Hematopoietic multipotent progenitor cell treated with erythropoietin and hydrocortisone succinate and interleukin-3 and kit ligand, for 8 days (in vitro differentiated cells): ENCODE measurements at places on chromosomes 1 and 21.

DNA sequence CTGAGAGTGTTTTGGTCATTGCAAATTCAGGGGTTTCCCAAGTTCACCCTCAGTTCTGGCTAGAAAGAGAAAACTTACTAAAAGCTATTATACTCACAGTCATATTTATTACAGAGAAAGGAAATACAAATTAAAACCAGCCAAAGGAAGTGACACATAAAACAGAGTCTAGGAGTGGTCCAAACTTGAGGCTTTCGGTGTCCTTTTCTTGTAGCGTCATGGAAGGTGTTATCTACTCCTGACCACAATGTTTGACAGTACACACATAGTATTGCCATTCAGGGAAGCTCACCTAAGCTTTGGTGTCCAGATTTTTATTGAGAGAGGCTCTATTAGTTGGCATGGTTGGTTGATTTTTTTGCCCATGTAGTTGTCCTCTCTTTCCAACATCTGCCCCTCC lies 59.0 kb downstream of the SLC35A3 start:
- no peak for DNase-seq

- DNase-seq = no peak
These were observed 30.7 kb downstream of the SYT2 start for GRCh38 chr1:202679406-202680177.

DNA sequence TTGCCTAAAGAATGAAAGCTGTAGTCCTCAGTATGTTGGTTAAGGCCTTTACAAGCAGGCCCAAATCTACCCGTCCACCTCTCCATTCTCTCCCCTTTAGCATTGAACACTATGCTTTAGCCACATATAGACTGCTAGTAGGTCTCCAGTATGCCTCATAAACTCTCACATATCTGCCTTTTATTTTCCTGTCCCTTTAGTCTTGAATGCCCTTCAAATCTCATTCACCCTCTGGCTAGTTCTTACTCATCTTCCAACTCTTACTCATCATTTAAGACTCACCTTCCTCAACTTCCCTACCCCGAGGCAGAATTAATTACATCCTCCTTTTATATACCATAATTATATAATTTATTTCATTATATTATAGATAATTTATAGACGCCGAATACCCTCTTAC lies 78.7 kb upstream of the TSPAN2 start:
- no peak for DNase-seq

- no peak for DNase-seq
These were observed 139.6 kb downstream of the FOXD2 start for GRCh38 chr1:47577303-47578025.

- DNase-seq = no peak
These were observed at the start of gene VCAM1 for GRCh38 chr1:100719490-100719889. Gene VCAM1 (plus strand): TSS chr1:100719742. CDS start chr1:100719861, 119 bp downstream.

DNA sequence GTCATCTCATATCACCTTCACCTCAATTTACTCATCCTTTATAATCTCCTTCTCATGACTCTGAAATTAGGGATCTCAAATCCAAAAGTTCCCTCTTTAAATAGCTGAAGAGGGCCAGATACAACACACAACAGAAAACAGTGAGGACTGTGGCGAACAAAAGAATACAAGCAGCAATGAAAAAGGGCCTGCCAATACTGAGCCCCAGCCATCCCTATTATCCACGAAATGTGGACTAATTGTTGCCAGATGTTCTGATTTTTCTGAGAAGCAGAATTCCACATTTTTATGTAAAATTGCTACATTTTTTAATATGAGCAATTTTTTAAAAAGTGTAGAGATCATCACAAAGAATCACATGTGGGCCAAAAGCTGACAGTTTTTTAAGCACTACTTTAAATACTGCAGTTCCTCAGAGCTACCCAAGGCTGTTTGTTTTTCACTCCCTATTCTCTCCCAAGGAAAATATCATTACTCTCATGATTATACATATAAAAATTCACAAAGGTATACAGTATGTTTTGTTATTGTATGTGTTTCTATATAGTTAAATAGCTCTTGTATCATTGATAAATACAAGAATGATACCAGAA lies 90.0 kb downstream of the ASH1L start:
- DNase-seq = no peak

DNA sequence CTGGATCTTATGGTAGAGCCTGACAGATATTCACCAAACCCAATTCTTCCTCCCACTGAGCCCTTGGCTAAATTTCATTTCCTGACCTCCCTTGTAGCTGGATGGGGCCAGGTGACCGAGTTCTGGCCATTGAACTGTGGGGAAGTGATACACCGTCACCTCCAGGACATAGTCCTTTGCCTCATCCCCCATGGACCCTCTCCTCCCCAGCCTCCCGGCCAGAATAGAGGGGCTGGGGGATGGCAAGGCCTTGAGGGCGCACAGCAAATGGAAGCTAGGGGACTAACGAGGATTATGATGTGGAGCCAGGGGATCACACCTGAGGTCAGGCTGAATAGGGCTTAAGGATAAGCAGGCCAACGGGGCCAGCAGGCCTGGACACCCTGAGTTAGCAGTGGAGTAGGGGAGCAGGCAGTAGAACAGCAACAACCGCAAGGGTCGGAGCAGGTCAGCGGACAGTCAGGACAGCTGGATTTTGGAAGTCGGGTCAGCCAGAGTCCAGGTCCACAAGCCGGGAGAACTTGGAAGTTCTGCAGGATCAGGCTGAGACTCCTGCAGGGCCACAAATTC lies 15.0 kb downstream of the BATF3 start:
- no peak for DNase-seq

DNA sequence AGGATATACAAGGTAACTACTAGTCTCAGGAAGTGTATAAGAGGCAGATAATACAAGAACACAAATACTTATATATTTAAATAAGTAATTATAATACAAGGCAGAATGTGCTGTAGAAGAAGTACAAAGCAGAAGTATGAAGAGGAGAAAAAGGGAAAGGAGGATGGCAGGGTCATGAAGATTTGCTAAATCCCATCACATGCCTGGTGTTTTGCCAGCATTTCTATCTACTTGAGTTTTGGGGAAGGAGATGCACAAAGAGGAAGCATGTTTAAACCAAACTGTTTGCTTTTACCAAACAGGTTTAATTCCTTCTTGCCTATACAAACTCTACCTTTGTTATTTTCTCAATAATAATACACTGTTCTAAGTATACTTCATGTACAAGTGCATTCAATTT lies 60.9 kb upstream of the PODN start:
- no peak for DNase-seq

GRCh38 chr1:235270625-235271024 lies 57.4 kb downstream of the ARID4B start:
- peak; percentile 37 for DNase-seq

GRCh38 chr1:94101613-94102525 lies 19.1 kb downstream of the ABCA4 start:
- DNase-seq = no peak

DNA sequence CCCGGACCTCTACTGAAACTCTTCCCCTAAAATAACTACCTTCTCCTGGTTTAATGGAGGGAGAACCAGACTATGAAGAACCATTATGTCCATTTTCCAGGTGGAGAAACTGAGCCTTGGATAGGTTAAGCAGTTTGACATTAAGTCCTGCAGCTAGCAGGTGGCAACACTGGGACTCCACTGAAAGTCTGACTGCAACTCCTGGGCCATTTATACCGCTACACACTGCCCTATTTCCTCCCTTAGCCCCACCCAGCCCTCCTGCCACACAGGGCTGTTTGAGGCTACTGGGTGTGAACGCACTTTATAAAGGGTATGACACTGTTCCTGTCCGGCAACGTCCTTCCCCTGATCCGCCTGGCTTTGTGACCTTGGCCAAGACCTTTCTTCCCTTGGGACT lies 511 bp upstream of the INPP5B start:
- DNase-seq = peak; percentile 39

DNA sequence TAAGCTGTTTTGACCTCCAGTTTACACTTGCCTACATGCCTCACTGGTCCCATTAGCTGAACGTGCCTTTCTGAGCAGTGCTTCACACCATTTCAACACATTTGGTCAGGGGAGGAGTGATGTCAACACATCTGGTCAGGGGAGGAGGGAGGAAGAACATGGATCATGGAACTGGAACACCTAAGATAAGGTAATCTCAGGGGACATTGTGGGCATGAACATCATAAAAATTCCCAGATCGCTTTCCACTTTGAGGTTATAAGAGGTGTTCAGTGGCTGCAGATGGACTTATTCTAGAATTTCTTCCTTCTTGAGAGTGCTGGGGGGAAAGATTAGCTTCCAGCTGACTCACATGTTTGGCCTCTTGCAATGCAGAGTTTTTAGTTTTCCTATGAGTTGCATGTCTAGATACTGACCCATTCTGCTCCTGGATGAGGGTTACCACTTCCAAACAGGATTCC lies 2.0 kb downstream of the QSOX1 start:
- no peak for DNase-seq

- no peak for DNase-seq
These were observed 38.8 kb downstream of the VPS45 start for GRCh38 chr1:150106341-150106740.

DNA sequence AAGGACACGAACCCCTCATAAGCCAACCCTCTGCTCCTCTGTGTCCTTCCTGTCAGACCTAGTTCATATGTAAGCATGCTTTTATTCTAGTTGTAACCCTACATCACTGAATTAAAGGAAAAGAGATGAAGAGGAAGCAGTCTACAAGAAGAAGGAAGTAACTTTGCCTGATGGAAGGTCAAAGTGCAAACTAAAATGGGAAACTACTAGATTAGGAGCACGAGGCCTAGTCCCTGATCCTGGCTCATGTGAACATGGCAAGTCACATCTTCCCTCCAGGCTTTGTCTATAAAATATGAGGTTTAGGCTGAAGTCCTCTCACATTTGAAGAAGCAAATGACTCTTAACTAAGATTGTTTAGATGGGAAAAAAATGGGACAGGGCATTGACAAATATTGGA lies 13.2 kb downstream of the ZMYND12 start:
- DNase-seq = no peak

- DNase-seq = no peak
These were observed 134.8 kb downstream of the FGGY start for GRCh38 chr1:59431566-59432294.

DNA sequence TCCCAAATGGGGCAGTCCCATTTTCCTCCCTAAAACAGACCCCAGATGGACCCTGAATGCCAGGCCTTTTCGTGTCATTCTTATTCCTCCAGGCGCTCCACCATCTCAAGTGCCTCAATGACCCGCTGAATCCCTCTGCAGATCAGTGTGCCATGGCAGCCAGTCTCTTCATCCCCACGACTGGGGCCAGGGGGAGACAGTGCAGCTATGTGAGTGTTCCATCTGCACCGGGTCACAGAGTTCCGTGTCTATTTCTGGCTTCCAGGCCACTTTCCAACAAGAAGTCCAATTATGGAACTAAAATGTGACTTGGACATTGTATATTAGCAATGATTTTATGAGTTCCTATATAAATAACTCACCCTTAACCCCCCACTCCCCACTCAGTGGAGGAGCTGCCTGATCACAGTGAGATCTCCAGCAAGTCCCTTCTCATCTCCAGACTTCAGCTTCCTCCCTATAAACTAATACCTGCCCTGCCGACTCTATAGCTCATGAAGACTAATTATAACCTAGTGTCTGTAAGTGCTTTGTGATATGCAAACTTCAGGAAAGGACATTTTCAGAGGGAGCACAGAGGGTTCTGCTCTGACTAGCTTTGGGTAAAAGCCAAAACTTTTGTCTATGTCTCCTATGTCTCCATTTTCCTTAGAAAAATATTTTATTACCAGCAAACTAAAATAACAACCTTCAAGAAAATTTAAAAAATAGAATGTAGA lies 56.3 kb upstream of the NFASC start:
- DNase-seq = no peak

GRCh38 chr1:182723200-182723599 lies 38.8 kb upstream of the RGS8 start:
- no peak for DNase-seq

- DNase-seq = no peak
These were observed 36.0 kb downstream of the UBE4B start for GRCh38 chr1:10068605-10069294.

DNA sequence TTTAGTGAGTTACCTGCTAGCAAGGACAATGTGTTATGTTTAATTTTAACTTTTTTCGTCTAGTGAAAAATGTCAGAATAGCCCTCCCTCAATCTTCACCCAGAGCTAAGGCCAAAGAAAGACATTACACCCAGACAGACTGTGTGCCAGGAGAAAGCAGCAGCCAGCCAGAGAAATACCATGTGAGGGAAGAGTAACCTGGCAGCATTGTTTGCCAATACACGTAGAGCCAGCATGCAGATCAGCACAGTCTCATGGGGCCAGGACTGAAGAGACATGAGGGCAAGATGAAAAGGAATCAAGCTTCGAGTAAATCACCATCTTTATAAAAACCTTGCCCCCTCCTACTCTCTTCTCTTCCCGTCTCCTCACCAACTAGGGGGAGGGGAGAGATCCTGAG lies 88.5 kb upstream of the ADAR start:
- DNase-seq = no peak

DNA sequence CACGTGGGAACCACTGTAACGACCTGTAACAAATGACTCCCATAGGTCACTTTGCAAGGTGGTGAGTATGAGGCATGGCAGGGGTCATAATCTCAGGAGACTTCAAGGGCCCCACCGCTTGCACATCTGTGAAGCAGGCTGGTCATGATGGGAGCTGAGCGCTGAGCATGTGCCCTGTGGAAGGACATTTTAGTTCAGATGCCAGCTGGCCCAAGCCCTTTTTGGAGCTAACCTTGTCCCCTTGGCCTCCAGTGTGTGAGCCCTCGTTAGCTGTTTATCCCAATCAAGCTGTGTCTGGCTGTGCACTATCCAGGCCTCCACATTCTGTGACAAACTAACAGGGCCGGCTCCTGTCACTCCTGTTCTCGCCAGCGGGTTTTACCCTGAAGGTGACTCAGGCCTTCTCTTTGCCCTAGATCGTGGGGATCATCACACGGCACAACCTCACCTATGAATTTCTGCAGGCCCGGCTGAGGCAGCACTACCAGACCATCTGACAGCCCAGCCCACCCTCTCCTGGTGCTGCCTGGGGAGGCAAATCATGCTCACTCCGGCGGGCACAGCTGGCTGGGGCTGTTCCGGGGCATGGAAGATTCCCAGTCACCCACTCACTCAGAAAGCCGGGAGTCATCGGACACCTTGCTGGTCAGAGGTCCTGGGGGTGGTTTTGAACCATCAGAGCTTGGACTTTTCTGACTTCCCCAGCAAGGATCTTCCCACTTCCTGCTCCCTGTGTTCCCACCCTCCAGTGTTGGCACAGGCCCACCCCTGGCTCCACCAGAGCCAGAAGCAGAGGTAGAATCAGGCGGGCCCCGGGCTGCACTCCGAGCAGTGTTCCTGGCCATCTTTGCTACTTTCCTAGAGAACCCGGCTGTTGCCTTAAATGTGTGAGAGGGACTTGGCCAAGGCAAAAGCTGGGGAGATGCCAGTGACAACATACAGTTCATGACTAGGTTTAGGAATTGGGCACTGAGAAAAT lies 7.6 kb downstream of the NPPA start:
- no peak for DNase-seq

DNA sequence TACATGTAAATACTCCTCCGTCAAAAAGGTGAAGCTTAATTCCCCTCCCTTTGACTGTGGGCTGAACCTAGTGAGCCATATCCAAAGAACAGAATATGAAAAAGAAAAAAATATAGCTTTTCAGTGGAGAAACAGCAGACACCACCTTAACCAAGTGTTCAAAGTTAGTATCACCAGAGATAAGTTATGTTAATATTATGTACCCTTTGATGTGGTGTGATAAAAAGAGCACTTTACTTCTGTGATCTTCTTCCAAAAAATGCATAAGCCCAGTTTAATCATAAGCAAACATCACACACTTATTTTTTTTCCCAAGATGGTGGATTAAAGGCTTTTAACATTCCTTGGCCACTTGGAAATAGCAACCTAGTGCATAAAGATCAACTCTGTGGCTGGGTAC lies 79.4 kb downstream of the SEC16B start:
- DNase-seq = no peak
